ENCODE measurements at places on chromosomes 1 and 21.
A peak's percentile ranks its signal among the peaks of the same experiment; 100 is the strongest.

GRCh38 chr1:38293567-38293966, 247.0 kb upstream of the POU3F1 start:
- DNase-seq, result no peak

DNA sequence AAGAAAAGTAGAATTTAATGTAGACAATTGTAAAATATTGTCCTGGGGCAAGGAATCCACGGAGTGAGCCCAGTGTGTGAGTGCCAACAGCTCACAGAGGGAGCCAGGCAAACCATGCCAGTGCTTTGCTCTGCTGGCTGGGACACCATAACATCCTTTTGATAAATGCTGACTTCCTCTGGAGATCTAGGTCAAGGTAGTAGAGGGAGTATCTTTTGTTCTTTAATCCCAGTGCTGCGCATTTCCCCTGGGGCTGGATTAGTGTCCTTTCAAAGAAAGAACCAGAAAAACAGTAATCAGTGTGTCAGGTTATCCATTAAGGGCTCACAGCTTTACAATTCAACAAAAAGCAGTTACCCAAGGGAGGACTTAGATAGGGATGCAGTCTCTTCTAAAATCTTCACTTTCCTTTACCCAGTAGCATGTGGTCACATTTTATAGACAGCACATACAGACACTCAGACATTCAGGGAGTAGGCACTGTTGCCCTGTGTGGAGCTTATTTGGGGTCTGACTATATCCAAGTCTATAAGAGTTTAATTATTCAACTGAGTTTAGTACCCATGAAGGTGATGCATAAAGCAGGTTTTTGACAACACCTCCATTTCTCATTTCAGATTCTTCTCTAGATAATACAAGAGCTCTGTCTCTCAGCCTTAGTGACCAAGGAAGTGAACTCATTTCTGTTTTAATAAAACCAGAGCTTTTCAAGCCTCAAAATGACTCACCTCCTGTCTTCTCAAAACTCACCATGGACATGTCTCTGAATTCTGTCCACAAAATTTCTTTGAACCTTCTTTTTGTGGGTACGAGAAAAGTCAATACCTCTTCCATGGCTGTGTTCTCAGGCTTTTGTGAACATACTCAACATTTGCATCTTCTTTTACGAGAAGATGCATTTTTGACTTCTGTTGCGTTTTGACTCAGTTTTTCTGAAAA, 215.3 kb downstream of the BRINP2 start:
- DNase-seq, result no peak

GRCh38 chr1:206125346-206125745, 8.2 kb upstream of the AVPR1B start:
- no peak for DNase-seq

- DNase-seq, result no peak
These were observed 146.4 kb upstream of the LRRC7 start for GRCh38 chr1:69421286-69421685.

GRCh38 chr1:143660354-143660941, 311.3 kb downstream of the FAM72C start:
- no peak for DNase-seq

DNA sequence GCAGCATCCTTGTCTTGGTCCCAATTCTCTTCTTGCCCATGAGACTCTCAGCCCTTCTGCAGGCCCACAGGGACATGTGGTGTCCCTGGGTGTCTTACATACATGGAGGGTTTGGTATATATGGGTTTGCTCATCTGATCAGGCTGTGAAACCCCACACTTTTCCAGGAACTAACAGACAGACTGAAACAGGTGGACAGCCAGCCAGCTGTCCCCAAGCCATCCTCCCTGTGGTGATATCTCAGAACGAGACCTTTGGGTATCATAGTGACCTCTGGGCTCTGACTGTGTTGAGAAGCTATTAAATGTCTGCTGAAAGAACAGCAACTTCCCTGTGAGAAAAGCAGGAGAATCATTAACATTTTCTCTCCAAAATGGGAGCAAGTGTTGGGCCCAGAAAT, 115.5 kb upstream of the PAXBP1 start:
- DNase-seq, result no peak

DNA sequence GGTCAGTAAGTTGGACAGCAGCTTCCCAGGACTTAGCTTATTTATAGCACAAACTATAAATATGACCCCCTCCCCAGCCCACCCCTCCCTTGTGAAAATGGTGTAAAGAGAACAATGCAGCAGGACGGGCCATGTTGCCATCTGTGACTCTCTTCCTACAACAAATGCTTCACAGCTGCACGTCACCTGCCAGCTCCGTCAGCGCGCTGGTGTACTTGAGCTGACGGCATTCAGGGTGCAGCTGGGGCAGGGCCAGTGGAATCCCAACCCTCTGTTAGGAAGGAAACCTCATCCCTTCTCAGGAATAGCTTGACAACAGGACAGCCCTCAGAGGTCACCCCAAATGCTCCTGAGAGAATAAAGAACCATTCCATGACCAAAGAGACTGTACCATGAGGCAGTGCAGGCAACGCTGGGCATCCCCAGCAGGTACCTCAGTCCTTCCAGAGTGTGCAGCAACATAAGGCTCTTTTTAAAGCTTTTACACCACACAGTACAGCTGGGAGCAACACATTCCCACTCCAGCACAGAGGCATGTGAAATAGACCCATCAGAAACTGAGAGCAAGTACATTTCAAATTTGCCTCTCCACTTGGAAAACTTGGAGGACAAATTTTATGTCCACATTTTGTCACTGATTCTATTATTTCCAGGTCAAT, 85.0 kb downstream of the ATP1A1 start:
- no peak for DNase-seq

- DNase-seq, result no peak
These were observed 22.1 kb downstream of the IFFO2 start for GRCh38 chr1:18934205-18935000.

GRCh38 chr1:224132901-224133300, 19.0 kb downstream of the FBXO28 start:
- no peak for DNase-seq

- no peak for DNase-seq
These were observed 10.8 kb downstream of the MAGI3 start for GRCh38 chr1:113401067-113401466.

GRCh38 chr1:87796471-87796901, 467.8 kb downstream of the LMO4 start:
- no peak for DNase-seq

- no peak for DNase-seq
These were observed 2.2 kb downstream of the GAS5 start for GRCh38 chr1:173865468-173866164.

DNA sequence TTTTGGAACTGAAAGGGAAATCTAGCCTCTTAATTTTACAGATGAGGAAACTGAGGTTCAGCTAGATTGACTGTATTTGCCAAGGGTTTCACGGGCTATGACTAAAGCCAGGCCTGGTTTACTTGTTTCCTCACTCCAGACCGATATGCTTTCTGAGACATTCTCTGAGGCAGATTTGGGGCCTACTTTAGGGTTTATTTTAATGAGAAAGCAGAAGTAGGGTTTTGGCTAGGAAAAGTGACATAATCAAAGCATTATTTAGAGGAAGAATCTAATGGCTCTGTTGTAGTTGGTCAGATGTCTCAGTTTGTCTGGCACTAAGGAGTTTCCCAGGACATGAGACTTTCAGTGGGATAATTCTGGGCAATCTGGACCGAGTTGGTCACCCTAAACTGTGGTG, 1.5 kb upstream of the RPTN start:
- no peak for DNase-seq

DNA sequence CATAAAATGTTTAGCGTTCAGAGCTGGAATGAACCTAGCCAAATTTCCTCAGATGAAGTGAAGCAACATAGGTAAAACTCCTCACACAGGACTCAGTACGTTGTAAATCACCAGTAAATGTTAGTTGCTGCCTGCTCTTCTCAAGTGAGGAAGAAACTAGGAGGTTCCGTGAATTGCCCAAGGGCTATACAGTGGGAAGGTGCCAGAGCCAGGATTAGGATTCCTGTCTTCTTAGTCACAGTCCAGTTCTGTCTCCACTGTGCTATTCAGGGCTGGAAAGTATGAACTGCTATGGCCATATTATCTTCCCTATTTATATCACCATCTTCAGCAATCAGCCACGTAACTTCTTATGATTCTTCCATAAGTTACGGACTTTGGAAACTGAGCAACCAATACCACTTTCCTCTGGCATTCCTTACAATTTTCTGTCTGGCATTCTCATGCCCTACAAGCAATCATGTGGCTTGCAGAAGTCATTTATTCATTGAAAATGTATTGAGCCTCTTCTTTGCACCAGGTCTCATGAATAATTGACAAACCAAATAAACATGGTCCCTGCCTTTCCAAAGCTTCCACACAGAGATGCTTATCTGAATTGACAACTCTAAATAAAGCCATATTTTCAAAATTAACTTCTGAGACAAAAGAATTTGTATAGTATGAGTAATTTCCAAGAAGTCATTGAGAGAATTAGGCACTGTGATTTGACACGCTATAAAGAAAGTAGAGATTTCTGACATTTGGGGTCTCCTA, 271.6 kb upstream of the SGIP1 start:
- no peak for DNase-seq

DNA sequence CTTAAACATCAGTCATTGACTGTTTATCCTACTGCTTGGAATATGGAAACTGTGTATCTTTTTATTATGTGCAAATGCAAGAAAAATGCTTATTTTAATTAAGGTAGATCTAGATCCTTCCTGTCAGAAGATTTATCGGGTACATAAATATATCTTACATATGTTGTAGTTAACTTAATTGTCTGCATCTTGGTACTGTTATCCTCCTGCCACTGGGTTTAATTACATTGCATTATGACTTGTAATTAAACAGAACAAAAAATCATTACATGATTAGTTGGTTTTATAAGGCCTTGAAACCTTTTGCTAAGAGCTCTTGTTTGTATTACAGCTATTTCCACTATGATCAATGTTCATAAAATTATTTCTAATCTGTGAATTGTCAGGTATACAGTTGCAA, 211.2 kb downstream of the PTGER3 start:
- no peak for DNase-seq

DNA sequence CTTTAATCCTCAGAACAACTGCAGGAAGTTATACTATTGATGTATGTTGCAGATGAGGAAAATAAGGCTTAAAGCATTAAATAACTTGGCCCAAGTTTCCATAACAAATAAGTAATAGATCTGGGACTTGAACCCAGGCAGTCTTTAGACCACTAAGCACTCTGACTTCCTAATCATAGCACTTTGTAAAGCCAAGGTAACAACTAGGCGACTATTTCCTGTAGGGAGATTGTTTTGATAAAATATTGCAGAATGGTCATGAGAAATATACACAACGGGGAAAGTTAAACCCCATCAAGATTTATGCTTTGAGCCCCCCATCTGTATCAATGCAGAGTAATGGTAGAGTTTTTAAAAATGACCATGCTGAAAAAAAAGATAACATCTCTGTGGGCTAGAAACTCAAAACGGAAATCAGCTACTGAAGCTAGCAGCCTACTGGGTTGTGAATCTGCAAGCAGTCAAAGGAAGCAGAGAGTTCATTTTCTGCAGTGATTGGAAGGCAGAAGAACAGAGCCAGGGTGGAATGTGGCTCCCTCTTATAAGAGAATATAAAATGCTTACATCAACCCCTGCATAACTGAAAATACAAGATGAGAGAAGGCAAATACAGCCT, 111.2 kb upstream of the OLIG2 start:
- DNase-seq, result no peak

- no peak for DNase-seq
These were observed 7.5 kb upstream of the CSRP1 start for GRCh38 chr1:201514466-201514865.

GRCh38 chr21:16421965-16422364, 692.2 kb downstream of the USP25 start:
- DNase-seq, result no peak

GRCh38 chr1:219489636-219490035, 123.3 kb downstream of the ZC3H11B start:
- no peak for DNase-seq

DNA sequence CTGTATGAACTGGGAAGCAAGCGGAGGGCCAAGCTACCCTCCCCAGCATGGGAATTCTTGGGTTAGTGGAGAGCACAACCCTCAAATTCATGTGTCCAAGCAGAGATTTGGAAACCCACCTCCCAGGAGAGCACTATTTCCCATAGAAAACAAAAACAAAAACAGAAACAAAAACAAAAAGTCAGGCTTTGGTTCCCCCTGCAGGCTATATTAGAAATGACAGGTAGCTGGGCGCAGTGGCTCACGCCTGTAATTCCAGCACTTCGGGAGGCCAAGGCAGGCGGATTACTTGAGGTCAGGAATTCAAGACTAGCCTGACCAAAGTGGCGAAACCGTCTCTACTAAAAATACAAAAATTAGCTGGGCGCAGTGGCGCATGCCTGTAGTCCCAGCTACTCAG, 10.8 kb downstream of the MINDY1 start:
- DNase-seq, result peak; percentile 41

- no peak for DNase-seq
These were observed 3.2 kb upstream of the OR2T6 start for GRCh38 chr1:248372394-248372793.

DNA sequence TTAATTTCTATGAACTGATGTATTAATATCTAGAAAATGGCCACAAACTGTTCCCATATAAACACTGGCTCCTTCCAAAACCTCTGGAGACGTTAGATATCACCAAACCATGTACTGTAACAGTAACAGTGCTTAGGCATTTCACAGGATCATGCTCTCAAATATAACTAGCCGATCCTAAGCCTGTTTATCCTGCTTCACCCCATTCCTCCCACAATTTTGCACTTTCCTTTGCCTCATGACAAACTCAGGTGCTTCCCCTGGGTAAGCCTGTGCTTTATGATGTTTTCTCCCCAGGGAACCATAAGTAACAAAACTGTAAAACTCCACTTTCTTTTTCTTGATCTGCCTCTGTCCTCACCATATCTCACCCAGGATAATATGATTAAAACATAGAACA, 452.3 kb downstream of the PLA2G4A start:
- no peak for DNase-seq

All from germinal center (tissue), 1 donor.